ENCODE measurements at places on chromosomes 16 and 17.
A peak's percentile ranks its signal among the peaks of the same experiment; 100 is the strongest.

DNA sequence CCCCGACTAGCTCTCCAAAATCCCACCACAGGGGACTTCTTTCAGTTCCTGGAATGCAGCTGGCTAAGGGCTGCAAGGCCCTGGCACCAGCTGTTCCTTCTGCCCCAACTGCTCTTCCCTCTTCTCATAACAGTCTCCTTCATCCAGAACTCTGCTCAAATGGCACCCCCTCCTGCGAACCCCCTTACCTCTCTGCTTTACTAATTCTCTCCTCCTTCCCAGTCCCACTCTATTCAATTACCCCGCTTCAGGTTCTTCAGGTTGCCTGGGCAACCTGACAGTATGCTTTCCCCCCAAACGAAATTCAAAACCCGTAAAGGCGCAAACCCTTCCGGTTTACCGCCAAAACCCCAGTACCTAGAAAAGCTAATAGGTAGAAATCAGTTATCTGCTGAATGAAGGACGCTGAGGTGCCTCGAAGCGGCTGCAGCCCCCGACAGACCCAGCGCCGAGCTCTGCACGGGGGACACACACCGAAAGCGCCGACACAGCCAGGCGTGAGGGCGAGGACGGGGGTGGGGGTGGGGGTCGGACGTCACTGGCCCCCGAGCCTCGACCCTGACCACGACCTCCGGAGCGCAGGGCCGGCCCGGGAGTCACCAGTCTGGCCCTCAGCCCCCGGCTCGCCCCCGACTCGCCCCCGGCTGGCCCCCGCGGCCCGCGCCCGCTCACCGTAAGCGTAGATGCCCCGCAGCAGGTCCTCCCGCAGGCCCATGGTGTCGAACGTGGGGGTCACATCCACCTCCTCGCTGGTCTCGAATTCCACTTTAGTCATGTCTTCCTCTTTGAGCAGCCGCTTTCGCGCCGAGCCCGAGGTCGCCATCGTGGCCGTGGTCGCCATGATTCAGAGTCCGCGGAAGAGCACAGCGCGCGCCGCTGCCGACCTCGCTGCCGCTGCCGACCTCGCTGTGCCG lies 550 bp downstream of the EIF4A3 start:
- peak; percentile 68 for DNase-seq

GRCh38 chr16:520847-521246 lies 6.7 kb upstream of the CAPN15 start:
- DNase-seq = no peak

DNA sequence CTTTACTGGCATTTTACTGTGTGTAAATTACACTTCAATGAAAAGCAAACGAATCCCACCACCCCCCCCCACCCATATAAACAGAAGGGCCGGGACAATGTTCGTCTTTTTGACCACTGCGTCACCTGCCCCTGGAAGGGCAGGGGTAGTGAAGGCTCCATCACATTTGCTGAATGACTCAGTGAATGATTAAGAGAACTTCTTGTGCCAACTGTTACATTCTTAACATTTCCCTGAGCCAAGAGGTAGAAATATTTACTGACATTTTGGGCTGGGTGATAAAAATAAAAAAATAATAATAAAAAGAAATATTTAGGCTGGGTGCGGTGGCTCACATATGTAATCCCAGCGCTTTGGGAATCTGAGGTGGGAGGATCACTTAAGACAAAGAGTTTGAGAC lies 24.1 kb downstream of the C16orf96 start:
- DNase-seq = no peak

DNA sequence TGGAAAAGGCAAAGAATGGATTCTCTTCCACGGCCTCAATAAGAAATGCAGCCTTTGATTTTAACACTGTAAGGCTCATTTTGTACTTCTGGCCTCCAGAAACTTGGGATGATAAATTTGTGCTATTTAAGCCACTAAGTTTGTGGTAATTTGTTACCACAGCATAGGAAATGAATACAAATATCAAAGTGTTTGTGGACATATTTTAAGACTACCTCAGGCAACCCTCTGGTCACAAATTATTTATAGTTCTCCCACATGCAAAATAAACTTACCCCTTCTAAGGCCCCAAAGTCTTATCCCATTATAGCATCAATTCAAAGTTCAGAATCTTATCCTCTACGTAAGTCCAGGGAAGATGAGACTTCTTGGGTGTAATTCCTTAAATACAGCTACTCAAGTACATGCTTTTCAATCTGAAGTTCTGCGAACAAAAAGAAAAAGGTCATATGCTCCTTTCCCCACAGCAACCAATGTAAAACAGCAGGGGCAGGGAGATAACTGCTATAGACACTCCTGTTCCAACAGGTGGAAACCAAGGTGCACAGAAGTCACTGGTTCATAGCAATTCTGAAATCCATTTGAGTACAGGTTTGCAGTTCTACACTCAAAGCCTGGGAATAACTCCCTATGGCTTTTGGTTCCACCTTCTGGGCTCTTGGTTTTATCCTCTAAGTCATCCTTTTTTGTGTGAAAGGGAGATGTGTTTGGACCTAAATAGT lies 5.4 kb upstream of the EFCAB13 start:
- DNase-seq = no peak

GRCh38 chr17:41801374-41802271 lies 10.1 kb downstream of the P3H4 start:
- DNase-seq = peak; percentile 92

DNA sequence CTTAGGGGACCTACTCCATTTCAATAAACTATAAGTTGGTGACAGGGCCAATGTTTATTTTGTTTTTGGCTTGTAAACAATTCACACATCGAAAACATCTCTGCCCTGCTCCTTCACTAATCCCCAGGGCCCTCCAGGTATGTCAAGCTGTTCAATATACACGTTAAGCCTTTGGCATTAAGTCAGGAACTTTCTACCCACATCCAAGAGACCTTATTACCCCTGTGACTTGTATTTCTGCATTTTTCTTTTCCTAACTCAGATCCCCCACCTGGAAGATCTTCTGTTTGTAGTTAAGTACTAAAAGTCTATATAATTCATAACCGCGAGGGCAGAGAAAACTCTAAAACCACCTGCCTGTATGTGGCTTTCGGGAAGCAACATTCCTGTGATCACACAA lies 106.8 kb upstream of the AXIN2 start:
- no peak for DNase-seq

GRCh38 chr16:17602678-17603077 lies 131.9 kb upstream of the XYLT1 start:
- no peak for DNase-seq

- no peak for DNase-seq
Observed at GRCh38 chr17:66414561-66415175, 112.3 kb downstream of the PRKCA start.

- no peak for DNase-seq
Observed at GRCh38 chr17:43039646-43040045, 14.6 kb downstream of the RND2 start.

GRCh38 chr17:66138120-66138519 lies 53.8 kb downstream of the CEP112 start:
- DNase-seq = no peak

GRCh38 chr17:4433515-4434031 lies at the start of gene SPNS3:
Gene SPNS3 (plus strand): TSS chr17:4433940. CDS start chr17:4433968, 28 bp downstream.
- DNase-seq = no peak

DNA sequence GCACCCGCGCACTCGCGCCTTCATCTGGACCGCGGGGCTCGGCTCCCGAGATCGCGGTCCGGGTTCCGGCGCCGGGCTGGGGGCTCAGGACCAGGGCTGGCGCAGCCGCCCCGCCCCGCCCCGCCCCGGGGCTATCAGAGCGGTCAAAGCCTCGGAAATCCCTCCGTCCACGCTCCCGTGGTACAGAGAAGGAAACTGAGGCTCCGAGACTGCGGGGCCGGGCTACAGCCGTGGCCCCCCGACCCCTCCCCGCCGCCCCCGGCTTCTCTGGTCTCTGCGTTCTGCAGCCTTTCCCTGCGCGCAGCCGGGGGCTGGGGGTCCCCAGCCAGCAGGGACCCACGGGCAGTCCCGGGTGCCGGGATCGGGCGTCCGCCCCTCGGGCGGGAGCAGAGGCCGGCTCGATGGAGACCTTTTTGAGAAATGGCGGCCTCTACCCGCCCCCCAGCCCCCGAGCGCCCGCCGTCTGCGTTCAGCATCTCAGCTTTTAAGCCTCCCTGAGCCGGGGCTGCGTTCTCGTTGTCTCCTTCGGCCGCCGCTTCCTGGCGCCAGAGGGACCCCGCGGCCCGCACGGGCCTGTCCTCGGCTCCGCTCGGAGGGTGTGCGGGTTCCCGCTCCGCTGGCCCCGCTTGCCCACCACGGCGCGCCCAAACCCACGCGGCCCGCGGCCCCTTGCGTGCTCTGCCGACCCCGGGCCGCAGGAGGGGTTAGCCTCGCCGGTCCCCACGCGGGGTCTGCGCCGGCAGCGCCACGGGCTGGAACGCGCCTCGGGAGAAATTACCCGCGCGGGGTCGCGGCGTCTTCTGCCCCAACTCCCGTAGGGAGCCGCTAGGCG lies 1.5 kb upstream of the NPTX1 start:
- DNase-seq = peak; percentile 67

DNA sequence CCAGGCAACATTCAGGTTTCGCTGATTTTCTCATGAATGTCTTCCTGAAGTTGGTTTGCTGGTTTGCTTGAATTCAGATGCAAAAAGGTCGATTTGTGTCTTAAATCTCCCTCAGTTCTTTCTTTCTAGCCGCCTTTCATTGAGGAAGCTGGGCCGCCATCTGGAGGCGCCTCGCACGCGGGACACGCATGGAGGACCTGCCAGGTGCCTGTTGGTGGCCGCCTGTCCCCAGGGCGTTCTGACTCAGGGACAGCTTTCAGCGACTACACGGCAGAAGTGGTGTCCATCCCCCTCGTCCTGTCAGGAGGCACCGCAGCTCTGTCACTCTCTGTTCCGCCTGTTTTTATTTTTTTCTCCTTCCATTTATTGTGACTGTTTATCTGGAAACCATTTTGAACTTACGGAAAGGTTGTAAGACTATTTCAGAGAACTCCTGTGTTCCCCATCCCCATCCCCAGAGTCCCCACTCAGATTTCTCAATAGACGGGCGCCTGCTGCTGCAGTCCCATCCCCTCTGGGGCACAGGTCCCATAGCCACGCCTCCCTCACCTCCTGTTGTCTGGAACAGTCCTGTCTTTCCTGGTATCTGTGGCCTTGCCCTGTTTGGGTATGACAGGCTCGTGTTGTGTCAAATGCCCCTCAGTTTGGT lies 33.2 kb downstream of the COX4I1 start:
- no peak for DNase-seq

- DNase-seq = no peak
Observed at GRCh38 chr16:89117975-89118289, 24.3 kb downstream of the ACSF3 start.

DNA sequence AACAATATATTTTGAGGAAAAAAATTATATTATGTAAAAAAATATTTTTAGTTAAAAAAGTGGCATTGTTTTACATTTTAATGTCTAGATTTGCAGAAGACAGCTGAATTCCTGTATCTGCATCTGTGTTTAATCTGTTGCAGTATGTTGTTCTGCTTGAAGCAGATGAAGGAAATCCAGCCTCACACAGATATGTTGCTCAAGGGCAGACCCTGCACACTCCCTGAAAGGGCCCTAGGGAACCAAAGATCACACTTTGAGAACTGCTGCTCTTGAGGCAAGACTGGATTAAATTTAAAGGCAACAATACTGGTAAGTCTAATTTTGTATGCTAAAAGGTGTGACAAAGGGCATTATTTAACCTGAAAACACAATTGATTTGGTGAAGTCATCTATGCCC lies 16.4 kb upstream of the SLC6A4 start:
- peak; percentile 66 for DNase-seq

- no peak for DNase-seq
Observed at GRCh38 chr17:42266462-42266861, 9.7 kb downstream of the STAT5B start.

GRCh38 chr17:29181226-29181625 lies 1.0 kb upstream of the MYO18A start:
- DNase-seq = no peak

GRCh38 chr16:66028510-66029216 lies 337.8 kb upstream of the CDH5 start:
- no peak for DNase-seq

- DNase-seq = no peak
Observed at GRCh38 chr17:58312021-58312630, 16.5 kb downstream of the TSPOAP1 start.

DNA sequence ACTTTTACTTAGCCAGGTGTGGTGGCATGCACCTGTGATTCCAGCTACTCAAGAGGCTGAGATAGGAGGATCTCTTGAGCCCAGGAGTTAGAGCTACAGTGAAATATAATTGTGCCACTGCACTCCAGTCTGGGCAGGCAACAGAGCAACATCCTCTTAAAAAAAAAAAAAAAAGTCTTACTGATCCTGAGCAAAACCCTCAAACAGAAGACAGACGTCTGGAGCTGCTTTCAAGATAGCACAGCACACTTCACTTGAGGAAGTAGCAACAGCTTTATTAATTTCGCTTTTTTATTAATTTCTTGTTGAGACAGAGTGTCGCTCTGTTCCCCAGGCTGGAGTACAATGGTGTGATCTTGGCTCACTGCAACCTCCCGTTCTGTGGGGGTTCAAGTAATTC lies 10.2 kb upstream of the GGA2 start:
- DNase-seq = no peak

DNA sequence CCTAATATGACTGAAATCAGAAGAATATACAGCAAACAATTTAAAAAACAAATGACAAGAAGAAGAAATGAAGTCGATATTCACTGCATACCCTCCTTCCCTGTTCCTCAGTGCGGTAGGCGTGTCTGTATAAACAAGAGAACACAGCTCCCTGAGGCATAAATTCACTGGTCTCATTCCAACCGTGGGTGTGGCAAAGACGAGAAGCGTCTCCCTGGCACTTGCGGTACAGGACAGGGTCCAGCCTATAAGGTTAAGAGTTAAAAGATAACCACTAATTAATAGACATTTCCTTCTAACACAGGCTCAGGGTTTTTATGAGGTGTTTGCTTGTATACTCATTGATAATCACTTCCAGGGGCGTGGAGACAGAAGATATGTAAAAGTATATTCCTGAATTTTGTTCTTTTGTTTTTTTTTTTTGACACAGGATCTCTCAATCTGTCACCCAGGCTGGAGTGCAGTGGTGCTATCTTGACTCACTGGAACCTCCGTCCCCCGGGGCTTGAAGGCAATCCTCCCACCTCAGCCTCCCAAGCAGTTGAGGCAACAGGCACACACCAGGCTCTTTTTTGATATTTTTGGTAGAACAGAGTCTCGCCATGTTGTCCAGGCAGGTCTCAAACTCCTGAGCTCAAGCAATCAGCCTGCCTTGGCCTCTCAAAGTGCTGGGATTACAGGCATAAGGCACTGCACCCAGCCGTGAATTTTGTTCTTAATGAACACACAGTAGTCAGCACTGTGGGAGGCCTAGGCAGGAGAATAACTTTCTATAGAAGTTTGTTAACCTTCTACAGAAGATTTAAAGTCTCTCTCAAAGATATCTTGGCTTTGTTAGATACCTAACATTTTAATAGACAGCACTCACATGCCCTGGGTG lies 59.1 kb upstream of the CLEC18B start:
- DNase-seq = peak; percentile 65

- peak; percentile 40 for DNase-seq
Observed at GRCh38 chr17:78798695-78799559, 16.9 kb upstream of the CYTH1 start.
